ENCODE measurements at places on chromosomes 7 and 10.

GRCh38 chr10:109895848-109896247 lies 27.5 kb downstream of the XPNPEP1 start:
- no peak for DNase-seq

DNA sequence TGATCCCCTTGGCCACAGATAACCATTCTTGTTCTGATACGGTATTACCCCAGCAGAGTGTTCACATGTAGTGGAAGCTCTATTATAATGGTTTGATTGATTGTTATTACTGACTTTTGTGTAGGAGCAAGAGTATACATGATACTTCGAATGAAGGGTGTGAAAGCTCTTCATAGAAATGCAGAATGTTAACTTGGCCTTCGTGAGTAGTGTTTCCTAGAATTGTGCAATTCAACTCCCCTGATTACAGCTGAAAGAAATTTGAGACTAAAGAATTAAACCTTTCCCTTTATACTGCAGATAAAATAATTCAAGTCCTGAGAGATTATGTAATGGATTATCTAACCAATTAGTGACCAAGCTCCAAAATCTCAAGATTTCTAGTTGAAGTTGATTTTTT lies 38.2 kb downstream of the MKLN1 start:
- no peak for DNase-seq

DNA sequence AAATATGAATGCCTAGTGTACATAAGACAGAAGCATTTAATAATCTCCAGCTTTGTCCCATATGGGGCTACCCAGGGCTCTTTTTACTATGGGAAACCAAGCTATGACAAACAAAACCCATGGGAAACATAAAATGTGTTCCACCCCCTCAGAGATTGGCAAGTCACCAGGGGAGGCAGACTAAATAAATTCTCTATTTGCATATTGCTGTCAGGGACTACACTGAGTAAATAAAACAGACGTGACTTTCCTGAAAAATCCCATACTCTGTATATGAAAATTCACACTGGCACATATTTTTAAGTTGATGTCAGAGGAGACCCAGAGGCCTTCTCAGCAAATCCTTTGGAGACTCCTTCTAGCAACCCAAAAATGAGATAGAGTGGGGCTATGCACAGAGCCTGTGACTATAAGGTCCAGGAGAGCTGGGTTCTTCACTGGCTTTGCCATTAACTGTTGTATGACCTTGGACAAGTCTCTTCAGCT lies 44.0 kb upstream of the HPSE2 start:
- peak; percentile 55 for DNase-seq

DNA sequence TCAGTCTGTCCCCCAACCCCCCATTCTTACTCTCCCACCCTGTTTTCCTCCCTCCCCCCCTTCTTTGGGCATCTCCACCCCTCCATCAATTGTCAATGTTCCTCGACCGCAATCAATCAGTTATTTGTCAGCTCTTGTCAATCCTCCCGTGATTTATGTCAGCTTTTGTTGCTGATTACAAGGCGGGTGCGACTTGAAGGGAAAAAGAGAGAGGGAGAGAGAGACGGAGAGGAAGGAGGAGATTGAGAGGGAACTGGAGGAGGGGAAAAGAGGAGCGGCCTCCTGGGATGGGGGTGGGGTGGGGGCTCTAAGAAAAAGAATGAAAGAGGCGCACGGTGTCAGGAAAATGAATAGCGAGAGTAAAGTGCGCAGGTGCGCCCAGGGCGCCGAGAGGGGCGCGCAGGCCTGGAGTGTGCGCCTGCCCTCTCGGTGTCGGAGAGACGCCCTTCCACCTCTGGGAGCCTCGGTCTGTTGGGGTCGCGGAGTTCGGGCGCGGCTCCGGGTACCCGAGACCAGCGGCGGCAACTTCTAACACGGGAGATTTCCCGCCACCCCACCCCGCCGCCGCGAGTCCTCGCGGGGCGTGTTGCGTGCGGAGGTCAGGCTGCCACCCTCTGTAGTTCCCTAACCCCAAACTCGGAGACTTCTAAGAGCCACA lies 1.1 kb upstream of the ZNF503 start:
- DNase-seq: no peak

DNA sequence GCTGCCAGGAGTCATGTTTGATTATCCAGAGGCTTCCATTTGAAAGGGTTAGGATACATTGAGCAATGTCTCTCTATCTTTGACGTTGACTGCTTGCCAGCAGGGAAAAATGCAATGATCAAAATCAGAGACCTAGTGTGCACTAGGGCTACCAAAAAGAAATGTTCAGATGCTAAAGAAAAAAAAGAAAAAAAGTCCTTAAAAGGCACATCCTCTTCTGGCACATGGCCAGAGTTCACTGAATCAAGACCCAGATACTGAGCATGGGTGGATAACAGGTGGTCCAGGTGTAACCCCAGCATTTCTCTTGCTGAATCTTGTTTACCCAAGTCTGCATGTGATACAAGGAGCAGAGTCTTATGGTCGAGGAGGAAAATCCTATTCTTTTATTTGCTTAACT lies 899.3 kb downstream of the SORCS3 start:
- no peak for DNase-seq

DNA sequence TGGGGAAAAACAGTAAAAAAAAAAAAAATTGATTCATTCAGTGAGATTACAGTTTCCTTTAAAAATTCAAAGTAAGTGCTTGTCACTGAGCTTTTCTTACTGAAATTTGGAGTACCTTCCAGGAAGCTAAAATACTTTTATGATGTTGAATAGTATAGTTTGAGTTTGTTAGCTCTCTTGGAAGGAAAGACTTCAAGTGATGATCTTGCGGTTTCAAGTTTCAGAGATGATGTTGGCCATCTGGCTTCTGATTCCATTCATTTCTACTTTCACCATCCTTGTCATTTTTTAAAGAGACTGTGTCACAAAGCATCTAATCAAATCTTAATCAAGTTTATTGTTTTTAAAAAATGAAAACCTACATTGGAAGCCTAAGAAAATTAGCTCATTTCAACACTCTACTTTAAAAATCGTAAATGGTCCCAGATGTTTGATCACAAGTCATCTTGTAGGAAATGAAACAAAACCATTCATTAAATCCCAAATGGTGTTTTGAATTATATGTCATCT lies 4.9 kb upstream of the HERPUD2 start:
- DNase-seq: no peak

GRCh38 chr10:124963866-124964720 lies 22.2 kb downstream of the ZRANB1 start:
- DNase-seq: no peak

DNA sequence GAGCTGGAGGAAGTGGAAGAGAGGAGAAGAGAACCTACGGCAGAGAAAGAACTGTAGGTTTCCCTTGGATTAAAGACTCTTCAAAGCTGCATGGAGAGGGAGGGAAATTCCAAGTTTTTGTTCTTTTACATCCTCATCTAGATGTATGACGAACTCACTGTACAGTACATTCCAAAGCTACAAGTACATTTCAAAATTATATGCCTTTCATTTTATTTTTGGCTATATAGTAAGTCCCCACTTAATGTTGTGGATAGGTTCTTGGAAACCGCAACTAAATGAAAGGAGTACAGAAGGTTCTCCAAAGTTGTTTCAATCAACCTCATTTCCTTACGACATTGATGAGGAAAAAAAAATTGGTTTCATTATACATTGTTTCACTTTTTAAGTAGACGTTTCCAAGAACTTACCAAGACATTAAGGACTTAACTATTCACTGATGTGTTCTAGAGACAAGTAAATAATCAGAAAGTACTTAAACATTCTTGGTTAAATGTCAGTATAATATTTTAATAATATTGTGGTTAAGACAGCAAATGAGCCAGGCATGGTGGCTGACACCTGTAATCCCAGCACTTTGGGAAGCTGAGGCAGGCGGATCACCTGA lies 16.1 kb upstream of the JMJD1C start:
- DNase-seq: no peak

Measured in renal pelvis (tissue), 12 donors.